ENCODE measurements at places on chromosomes 6 and 20.

GRCh38 chr6:98117068-98117467 is 717.3 kb upstream of the POU3F2 start:
- DNase-seq, result no peak

GRCh38 chr6:166520905-166521834 is 65.3 kb downstream of the RAMACL start:
- DNase-seq, result no peak

- no peak for DNase-seq
Observed at GRCh38 chr6:19380293-19380692, 456.9 kb upstream of the ID4 start.

DNA sequence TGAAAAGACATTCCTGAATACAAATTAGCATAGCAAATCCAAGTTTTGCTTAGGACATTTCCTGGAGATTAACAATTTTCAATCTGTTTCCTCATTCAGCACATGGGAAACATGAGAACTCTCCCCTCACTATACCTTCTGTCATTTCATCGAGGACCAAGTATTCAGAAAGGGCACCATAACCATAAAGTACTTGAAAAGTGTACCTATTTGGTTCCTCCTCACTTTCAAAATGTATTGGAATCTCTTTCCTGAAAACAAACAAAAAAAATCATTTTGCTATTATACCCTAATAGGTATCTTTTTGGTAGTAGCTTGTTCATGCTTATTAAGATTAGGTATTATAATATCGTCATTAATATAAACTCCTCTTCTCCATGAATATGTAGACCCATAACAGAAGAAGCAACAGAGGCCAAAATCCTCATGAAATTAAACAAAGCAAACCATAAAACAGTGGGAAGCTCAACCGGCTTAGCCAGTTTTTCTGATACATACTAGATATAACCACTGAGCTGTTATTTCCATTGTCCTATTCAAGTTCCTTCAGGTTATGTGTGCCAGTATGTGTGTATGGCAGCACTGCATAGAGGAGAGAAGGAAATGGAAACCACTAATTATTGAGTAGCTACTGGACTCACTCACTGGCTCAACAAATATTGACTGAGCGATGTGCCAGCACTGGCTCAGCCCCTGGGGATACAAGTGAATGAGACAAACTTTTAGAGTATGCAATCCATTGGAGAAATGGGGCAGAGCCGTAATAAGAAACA is 274.0 kb downstream of the MAFB start:
- DNase-seq, result no peak

GRCh38 chr6:147205690-147206600 is 1.7 kb downstream of the STXBP5 start:
- DNase-seq, result no peak

GRCh38 chr20:22495172-22495571 is 89.2 kb downstream of the FOXA2 start:
- no peak for DNase-seq

DNA sequence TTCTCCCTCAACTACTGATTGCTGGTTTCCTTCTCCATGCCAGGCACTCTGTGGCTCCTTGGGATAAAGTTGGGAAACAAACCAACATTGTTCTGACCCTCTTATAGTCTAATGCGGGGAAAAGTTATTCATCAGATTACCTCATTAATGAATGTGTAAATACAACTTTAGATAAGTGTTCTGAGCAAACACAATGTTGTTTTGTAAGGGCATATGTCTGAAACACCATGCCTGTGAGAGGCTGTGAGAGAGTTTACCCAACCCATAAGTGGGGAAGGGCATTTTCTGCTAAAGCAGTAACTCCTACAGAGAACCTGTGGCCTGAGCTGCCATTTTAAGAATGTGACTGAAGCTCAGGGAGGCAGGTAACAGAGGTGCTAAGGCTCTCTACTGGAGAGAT is 283.5 kb downstream of the KHDC1L start:
- no peak for DNase-seq

DNA sequence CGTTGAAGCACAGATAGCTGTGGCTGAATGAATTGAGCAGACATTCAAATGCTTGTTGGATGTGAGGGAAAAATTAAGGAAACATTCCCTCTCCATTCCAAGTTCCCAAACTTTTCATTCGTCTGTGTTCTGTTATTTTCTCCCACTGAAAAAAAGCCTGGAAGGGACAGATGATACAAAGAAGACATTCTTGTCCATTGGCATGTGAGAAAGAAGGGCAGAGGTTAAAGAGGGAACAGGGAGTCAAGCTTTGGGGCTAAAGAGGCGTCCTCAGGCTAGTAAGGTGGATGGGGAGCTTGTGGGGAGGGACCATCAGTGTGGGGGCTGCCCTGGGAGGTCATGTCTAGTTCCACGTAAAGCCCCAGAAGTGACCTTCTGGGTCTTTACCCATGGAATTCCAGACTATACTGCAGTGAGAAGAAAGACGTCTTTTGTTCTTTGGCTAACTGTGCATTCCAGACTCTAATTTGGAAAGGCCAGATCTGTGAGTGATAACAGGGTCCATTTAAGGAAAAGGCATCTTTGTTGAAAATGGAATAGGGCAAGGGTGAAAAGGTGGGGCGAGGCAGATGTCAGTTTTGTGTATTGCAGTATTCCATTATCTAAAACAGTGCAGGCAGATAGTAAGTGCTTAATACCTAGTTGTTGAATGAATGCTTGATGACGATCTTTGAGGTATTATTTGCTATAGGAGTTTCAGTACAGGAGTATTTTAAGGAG is 117.5 kb downstream of the SOX4 start:
- no peak for DNase-seq

DNA sequence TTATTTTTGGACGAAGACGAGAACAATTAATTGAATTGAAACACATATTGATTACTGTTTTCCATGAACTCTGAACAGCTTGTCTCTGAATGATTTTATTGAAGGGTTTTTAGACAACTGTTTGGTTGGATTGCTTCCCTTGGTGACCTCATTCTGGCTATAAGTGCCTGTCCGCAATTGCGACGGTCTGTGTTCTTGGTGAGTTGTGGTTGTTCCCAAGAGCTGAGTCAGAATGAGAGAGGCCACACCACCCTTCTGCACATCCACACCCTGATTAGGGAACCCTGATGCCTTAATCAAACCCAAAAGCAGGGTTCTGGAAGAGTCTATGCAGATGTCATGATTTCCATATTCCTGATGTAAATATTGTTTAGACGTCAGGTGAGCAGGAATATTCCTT is 747.0 kb downstream of the PTPRT start:
- no peak for DNase-seq

GRCh38 chr6:32252331-32253009 is 28.6 kb upstream of the NOTCH4 start:
- no peak for DNase-seq

DNA sequence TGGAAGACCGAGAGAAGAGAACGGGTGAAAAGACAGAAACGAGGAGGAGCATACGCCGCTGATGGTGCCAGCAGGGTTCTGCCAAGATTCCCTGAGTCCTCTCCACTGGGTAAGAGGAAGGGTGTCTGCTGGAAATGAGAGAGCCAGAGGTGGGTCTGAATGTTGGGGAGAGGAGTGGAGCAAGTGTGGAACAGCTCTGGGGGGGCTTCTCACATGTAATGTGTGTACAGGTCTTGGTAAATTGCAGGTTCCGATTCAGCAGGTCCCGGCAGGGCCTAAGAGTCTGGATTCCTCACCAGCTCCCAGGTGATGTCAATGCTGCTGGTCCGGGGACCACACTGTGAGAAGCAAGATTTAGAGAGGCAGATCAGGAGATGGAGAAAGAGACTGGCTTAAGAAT is 1.5 kb upstream of the EBF4 start:
- DNase-seq, result no peak

DNA sequence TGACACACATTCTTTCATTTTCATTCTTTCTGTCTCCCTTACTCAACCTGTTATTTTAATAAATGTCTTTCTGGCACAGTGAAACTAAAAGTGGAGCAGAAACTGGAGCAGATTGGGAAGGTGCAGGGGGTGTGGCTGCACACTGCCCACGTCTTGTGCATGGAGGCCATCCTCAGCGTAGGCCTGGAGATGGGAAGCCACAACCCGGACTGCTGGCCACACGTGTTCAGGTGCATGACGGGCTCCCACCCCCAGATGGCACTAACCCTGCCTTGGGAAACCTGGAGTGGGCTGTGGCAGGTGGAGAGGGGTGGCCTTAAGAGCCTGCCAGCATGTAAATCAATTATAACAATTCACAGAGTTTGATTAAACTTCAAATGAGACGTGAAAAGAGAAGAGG is 71.4 kb upstream of the PBOV1 start:
- DNase-seq, result no peak

DNA sequence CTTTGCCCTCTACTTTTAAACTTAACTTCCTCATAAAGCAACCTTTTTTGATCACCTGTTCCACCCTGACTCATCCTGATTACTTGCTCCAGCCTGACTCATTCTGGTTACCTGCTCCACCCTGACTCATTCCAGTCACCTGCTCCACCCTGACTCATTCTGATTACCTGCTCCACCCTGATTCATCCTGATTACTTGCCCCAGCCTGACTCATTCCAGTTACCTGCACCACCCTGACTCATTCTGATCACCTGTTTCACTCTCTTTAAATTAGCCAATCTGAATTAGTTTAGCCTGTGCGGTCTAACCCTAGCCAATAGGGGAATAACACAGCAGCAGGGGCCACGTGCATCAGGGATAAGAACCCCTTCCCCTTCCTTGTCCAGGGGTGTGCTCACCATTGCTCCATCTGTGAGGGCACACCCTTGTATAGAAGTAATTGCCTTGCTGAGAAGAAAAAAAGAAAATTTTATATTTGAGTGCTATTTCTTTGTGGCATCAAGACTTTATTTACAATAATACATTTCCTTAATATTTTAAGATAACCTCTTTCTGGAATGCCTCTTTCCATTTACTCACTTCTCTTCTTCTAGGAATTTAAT is 17.9 kb downstream of the HLA-G start:
- DNase-seq, result peak; percentile 68

- no peak for DNase-seq
Observed at GRCh38 chr20:9985773-9986172, 49.0 kb upstream of the ANKEF1 start.

DNA sequence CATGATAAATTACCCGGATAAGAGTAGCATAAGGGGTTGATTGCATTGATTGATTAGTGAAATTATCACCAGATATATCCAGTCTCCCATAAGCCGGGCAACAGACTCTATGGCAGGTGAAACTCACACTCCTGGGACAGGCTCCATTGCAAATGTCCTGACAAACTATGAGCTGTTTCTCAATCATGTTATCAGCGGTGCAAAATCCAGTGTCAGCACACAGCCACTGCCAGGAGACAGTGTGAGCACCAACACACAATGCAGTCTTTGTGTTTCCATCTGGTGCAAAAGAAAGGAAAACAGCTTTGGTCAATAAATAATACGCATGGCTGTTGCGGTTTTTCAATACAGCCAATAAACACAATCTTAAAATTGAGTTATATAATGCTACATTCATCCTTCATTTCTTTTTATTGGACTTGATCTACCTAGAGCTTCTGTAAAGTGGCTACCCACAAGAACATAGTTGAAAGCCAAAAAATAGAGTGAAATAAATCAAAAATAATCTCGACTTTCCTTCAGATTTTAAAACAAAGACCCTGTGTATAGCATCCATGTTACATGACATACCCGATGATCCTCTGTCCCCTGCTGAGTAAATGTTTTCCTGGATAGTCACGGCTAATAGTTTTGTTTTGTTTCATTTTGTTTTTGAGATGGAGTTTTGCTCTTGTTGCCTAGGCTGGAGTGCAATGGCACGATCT is 64.3 kb upstream of the AFDN start:
- DNase-seq, result no peak

DNA sequence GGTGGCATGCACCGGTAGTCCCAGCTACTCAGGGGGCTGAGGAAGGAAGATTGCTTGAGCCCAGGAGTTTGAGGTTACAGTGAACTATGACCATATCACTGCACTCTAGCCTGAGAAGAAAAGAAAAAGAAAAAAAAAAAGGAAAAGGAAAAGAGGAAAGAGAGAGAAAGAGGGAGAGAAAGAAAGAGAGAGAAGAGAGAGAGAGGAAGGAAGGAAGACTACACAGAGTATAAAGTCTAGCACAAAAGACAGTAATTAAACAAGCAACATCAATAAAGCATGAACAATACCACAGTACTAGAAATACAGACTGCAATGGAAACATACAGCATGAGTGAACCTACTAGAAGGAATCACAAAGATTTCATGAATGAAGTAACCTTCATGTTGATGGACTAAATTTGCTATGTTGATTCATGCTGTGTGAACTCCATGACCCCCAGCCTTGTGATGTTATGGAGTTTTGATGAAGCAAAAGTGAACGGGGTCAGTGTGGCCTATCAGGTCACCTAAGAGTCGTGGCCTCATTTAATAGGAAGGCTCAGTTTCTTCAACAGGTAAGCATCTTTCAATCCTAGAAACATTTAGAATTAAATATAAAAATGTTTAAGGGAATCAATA is 57.6 kb downstream of the NUDT3 start:
- DNase-seq, result no peak

DNA sequence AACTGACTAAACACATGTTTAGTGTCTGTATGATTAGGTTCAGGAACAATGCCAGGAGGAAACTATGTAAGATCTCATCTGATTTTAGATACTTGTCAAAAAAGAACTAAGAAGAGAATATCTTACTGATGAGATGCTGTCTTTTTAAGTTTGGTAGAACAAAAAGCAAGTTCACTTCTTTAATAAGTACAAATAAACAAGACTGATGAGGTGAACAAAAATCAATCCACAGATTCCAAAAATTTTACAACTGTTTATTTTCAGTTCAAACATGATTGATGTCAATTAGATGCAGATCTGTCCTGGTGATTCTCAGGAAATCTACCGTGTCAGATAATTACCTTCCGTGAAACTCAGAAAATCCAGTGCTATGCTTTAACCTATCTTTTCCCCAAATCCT is 24.9 kb downstream of the EPHA7 start:
- no peak for DNase-seq
